Neuronal stem cell (in vitro differentiated cells): ENCODE measurements at places on chromosomes 6 and 20.

- DNase-seq: no peak
These were observed 13.0 kb upstream of the F13A1 start for GRCh38 chr6:6333501-6333900.

- DNase-seq: no peak
These were observed 154.3 kb upstream of the TENT5A start for GRCh38 chr6:81906709-81907204.

DNA sequence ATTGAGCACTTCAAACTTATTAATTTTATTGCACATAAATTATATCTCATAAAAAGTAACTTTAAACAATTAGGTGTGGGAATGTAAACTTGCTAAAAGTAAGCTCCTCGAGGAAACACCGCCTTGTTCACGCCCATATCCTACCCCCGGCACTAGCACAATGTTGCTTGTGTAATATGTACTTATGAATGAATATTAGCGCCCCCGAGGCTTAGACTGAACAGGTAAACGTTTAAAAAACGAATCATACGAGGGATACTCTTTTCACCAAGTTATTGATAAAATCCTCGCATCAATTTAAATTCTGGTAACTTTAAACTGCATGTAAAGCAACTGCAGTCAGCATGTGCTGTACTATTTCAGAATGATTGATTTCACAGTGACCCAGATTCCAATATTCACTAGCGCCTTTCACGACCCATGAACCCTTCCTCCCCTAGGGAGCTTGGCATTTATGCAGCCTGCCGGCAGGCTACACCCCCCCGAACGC is 637 bp downstream of the TFB1M start:
- DNase-seq: no peak

DNA sequence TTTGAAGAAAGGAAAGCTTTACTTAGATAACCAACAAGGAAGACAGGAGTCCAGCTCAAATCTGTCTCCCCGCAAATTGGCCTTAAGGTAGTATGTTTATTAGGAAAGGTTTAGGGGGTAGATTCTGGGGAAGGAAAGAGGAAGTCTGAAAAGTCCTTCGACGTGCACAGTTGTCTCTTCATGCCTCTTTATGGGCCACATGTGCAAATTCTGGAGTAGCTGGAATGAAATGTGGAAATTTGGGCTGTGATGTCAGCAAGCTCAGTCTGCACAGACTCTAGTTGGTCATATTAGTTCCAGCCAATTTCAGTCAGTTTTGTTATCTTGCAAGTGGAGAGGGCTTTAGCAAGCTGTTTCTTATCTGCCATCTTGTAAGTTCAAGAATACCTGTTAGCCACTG is 50.1 kb downstream of the NUP153 start:
- DNase-seq: no peak

GRCh38 chr6:147547369-147547902 is 38.9 kb downstream of the SAMD5 start:
- DNase-seq: no peak

- no peak for DNase-seq
These were observed 428.4 kb upstream of the MARCKS start for GRCh38 chr6:113428702-113429101.

DNA sequence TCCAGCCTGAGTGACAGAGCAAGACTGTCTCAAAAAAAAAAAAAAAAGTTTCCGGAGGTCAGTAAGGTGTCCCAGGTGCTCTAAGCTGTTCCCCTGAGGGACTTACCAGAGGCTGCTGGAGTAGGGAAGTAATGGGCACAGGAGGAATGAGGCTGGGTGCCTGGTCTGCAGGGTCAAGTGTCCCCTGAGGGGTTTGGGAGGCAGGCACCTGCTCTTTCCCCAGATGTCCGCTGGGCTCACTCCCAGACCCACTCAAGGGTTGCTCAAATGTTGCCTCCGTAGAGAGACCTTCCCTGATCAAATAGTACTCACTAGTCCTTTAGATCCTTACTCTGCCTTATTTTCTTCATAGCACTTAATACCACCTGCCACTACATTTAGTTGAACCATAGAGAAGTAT is 5.4 kb upstream of the MAPK13 start:
- DNase-seq: no peak

- no peak for DNase-seq
These were observed 5.2 kb upstream of the HINT3 start for GRCh38 chr6:125951323-125951722.

- no peak for DNase-seq
These were observed 36.8 kb downstream of the NTSR1 start for GRCh38 chr20:62745279-62745951.
